ENCODE measurements at places on chromosomes 11 and 22.

GRCh38 chr11:10023212-10023611, 270.8 kb downstream of the SBF2 start:
- no peak for DNase-seq

GRCh38 chr11:129846508-129847335, 31.1 kb downstream of the TMEM45B start:
- DNase-seq: no peak

DNA sequence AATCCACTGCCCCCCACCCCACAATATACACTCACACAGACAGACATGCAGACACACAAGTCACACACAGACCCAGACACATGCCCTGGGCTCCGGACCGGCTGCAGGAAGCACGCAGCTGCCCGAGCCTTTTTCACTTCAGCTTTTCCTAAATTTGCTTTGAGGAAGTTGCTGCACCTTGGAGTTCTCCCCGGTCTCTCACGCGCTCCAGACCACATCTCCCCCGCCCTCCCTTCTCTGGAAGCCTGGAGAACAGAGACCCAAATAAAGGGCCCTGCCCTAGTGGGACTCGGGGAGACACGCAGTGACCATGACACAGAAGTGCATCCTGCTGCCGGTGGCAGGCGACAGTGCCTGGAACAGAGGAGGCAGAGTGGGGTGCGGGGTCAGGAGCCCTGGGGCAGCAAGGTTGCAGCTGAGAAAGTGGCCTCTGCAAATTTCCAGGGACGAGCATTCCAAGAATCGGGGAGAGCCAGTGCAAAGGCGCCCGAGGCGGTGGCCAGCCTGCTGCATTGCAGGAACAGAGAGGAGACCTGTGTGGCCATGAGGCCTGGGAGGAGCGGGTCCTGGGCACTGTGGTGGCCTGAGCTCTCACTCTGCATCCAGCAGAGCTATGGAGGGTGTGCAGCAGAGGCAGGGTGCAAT, 19.1 kb downstream of the RPL3 start:
- DNase-seq: no peak

DNA sequence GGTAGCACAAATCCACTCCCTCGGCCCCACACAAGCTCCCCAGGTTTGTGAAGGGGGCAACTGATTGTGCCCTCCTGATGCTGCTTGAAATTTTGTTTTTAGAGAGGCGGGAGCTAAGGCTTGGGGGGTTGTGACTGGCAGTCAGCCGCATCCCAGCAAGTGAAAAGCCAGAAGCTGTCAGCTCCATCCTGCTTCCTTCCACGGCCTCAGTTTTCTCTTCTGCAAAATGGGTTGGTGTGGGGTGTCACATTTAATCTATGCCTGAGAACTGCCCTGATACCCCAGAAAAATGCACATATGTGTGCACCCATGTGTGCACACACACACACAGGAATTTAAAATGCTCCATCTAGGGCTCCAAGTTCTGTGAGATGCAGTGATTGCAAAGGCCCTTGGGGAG, 358.6 kb downstream of the TENM4 start:
- DNase-seq: no peak
